ENCODE measurements at places on chromosomes 5 and 9. TPM values are rescaled to one million over a fixed set of nuclear protein-coding genes. Genes with fewer than 3 reads are reported as not detected.

GRCh38 chr5:37921452-37921851 lies 81.6 kb upstream of the GDNF start:
- no peaks in the 10 kb centered on the region for H3K27me3 ChIP-seq
- DNase-seq = no peak
- H3K27ac ChIP-seq = no peak overlapping the region
- no peak overlapping the region for H3K4me3 ChIP-seq
- H3K4me1 ChIP-seq = no peaks in the 10 kb centered on the region

DNA sequence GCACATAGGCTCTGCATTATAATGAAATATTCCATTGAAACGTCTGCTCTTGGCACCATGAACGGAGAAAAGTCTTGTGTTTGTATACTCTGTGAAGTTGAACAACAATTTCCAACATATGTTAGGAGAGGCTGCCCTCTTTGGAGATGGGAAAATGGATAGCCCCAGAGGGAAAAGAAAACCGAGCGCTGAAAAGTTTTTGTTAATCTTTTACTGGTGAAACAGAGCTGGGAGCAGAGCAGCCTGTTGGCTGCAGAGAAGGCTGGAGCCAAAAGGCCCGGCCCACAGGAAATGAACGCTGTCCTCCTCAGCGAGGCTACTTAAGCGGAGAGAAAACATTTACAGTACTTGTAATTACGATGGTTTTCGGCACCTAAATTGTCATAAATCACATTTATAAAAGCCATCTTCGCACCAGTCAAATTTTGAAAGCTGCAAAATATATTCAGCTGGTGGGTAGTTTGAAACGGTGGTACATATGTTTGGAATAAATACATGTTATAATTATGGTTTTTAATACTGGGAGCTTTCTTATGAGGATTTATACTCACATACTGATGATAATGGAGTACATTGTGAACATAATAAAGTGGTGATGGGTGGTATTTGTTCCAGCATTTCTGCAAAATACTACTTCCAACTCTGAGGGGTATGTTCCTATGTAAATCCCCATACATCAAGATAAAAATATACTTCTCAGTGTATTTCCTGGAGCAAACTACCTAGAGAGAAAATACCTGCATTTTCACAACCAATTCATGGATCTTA lies 129.6 kb upstream of the CNTLN start:
- DNase-seq = peak; percentile 67
- no peaks in the 10 kb centered on the region for H3K36me3 ChIP-seq
- H3K27ac ChIP-seq = peak overlapping the region; percentile 48

GRCh38 chr5:73945505-73945904 lies 319.5 kb downstream of the ARHGEF28 start:
- no peaks in the 10 kb centered on the region for H3K36me3 ChIP-seq
- DNase-seq = peak; percentile 70
- no peak overlapping the region for H3K27ac ChIP-seq
- no peaks in the 10 kb centered on the region for H3K27me3 ChIP-seq
- no peaks in the 10 kb centered on the region for H3K4me1 ChIP-seq

DNA sequence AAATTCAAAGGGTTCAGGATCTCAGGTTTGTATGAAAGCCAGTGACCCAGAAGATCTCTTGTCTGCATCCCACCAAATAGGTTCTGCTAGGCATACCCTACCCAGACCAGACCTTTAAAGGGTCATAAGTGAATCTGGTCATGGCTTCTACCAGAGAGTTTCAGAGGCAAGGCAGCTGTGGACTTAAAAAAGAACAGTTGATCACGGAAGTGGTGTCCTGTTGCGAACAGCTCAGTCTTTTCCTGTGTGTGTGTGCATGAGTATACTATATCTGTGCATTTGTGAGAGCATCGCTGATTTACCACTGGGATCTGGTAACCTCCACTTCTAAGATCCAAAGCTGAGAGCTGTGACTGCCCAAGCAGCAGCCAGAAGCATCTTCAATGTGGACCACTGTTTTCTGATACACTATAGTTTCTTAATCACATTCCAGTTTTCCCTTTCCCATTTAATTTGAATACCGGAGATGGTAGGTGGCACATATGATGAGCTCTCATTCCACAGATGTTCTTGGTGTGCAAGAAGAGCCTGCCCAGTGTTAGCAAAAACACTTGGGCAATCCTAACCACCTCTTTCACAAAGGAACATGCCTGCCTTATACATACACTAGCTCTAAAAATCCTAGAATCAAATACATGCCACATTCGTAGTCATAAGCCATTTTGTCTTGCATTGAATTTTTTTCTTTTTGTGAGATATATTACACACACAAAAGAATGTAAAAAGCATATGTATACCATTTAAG lies 36.2 kb upstream of the OR2S2 start:
- no peaks in the 10 kb centered on the region for H3K4me1 ChIP-seq
- no peaks in the 10 kb centered on the region for H3K27me3 ChIP-seq
- H3K4me3 ChIP-seq = no peak overlapping the region
- DNase-seq = no peak
- no peaks in the 10 kb centered on the region for H3K36me3 ChIP-seq

GRCh38 chr5:75510417-75510835 lies 1.0 kb downstream of the CERT1 start:
- no peaks in the 10 kb centered on the region for H3K36me3 ChIP-seq
- H3K27me3 ChIP-seq = no peaks in the 10 kb centered on the region
- H3K4me1 ChIP-seq = peaks cover 15% of the 10 kb centered on the region
- no peak overlapping the region for H3K27ac ChIP-seq
- peak overlapping the region; percentile 62 for H3K4me3 ChIP-seq

MAPKAP1 gene
- 95.4 TPM for total RNA-seq

HSPB3 gene
- total RNA-seq = not detected

FOXD1 gene
- total RNA-seq = 0.42 TPM

RNF224 gene
- not detected for total RNA-seq

ROR2 gene
- total RNA-seq = 15.5 TPM

Measured in GM23338 (cell line).